ENCODE measurements at places on chromosomes 2 and 18. TPM values are rescaled to one million over a fixed set of nuclear protein-coding genes. Genes with fewer than 3 reads are reported as not detected.

DNA sequence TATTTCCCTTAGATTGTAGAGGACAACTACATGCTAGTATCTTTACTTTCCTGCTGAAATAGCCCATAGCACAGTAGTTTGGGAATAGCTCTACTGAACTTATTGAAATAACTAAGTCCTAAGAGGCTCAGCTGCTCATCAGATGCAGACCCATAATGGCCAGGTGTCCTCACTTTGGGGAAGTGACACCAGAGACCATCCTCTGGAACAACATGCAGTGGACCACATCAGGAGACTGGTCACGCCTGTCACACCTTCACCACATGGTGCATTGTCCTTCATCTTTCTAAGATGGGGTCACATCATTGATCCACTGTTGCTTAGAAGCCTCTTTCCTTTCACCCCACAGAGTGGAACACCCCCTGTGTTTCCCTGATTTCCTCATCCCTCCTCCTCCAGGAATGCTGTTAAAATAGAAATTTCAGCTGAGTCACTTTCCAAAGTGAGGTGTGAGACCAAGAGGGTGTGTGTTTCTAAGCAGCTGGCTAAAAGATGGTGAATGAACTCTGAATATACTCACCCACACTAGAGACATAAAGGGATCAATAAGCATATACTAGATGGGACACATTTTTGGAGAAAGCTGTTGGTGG lies 215.2 kb upstream of the LRRTM1 start:
- no peak for DNase-seq

DNA sequence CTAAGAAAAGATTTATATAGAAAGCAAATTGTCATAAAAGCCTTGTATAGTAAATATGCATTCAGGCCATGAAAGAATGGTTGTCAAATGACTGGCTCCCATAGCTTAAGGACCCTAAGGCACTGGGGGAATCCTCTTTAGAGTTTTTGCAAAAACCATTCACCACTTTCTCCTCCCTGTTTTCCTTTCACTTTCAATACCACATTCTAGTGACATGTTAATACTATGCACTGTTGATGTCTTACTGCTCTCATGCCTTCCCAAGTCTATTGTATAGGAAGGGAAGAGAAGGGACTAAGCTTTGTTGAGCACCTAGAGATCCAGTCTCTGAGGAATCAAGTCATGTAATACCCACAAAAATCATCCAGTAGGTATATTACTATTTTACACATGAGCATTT lies 383.0 kb upstream of the LRRTM1 start:
- no peak for DNase-seq

DNA sequence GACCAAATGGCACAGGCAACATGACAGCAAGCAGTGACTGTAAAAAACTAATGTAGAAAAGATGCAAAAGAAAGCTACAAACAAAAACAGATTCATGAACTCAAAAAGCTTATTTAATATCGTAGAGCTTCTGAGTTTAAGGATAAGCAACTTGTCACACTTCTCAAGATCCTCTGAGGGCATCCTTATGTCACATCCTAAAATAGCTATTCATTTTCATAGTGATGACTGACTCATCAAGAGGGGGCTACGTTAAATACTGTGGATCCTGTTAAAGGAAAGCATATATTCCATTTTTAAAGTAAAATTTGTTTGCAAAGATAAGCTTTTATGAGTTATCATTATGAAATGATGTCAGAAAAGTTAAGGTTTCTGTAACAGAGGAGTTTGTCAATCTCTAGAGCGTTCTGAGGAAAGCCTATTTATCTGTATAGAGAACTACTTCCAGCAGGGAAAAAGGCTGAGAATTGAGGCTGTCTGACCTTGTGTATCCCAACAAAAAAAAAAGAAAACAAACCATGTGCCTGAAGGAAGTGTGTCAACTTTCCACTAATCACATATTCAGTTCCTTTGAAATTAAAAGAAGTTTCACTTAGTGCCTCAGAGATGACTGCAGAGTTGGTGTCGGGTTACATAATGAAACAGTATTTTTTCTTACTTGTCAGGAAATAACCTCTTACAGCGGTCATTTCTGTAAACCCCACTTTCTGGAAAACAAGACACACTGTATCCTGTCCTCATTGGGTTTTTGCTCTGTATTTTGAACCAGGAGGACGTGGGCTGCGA lies 115.5 kb downstream of the ESCO1 start:
- DNase-seq = no peak

- DNase-seq = no peak
Observed at GRCh38 chr18:74870950-74871349, 273.3 kb downstream of the ZNF407 start.

DNA sequence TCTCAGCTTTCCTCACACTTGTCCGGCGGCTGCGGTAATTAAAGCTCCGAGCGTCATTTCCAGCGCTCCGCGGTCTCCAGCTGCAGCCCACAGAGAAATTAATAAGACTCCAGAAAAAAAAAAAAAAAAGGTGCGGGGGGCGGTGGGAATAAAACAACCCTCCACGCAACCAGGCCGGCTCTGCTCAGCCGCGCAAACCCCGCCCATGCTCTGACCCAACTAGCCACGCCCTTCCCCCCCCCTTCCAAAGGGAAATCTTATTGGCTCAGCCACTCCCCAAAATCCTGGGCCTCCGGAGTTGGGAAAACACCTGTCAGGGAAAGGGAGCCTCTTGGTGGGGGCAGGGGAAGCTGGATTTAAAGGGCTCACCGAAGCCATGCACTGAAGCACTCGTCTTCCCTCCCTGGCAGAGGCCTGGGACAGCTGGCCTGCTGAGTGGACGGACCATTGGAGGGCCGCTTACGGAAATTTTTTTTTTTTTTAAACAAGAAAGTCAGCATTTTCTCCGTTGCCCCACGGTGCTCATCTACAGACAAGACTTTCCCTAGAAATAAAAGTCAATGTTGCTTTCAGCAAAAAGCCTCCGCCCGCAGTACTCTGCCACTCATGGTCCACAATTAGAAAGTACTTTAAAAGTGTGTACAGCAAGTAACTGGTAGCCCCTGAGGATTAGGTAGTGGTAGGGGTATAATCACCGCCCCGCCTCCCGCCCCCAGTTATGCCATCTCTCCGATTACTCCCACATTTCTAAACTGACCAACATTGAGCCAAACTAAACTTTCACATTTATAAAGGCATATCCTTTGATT lies 674 bp upstream of the ERBB4 start:
- no peak for DNase-seq

GRCh38 chr2:17752246-17752645 lies 1.4 kb downstream of the SMC6 start:
- DNase-seq = no peak

DNA sequence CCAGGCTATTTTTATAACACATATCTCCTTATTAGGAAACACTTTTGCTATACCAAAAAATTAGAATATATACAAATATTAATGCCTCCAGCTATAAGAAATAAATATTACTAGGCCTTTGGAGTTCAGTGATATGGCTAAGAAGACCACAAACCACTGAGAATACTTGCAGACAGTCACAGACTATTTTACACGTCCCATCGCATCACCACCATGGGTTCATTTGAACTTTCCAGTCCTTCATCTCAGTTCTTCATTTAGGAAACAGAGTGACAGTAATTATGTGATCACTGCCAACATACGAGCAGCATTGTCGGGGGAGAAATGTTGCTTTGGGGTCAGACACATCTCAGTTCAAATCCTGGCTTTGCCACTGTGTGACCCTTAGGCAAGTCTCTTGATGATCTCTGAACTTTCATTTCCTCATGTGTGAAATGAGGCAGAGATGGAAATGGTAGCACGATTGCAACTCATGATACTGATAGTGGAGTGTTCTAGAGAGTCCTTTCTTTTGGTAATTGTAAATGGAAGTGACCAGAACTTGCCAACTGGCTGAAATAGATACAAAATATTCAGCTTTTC lies 138.9 kb upstream of the NRP2 start:
- no peak for DNase-seq

- DNase-seq = no peak
Observed at GRCh38 chr18:31581498-31582197, 10.0 kb upstream of the TTR start.

GRCh38 chr18:34540897-34541296 lies 169.2 kb upstream of the DTNA start:
- no peak for DNase-seq

DNA sequence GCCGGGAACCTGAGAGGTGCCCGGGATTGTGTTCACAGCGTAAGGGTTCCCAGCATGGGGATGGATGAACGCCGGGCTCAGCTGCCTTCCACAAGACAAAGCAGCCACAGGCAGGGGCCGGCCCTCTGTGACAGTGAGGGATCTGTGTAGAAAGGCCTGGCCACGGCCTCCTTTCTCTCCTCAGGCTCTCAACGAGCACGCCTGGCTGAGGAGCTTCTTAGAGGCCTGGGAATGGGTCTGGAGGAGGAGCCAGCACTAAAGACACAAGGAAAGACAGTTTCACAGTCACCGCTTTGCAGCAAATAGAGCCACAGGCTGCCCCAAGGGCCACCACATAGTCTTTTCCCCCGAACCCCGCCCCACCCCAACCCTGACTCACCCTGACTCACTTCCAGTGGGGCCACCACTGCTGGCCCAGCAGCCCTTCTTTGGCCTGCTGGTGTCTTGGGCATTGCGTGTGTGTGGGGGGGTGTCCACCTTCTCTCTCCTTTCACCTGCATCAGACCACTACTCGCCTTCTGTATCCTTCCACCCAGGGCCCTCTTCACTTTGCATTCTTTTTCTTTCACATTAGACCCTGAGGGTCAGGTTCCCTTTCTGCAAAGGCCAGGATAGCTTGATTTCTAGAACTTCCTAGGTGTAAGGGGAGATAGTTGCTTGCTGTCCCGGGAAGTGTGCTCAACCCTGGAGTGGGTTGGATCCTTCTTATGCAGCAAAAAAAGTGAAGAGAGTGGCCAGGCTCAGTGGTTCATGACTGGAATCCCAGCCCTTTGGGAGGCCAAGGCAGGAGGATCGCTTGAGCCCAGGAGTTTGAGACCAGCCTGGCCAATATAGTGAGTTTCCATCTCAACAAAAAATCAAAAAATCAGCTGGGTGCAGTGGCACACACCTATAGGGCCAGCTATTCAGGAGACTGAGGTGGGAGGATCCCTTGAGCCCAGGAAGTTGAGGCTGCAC lies 19.3 kb upstream of the HPCAL1 start:
- DNase-seq = no peak

GRCh38 chr2:128876986-128877983 lies 558.6 kb upstream of the HS6ST1 start:
- no peak for DNase-seq

DNA sequence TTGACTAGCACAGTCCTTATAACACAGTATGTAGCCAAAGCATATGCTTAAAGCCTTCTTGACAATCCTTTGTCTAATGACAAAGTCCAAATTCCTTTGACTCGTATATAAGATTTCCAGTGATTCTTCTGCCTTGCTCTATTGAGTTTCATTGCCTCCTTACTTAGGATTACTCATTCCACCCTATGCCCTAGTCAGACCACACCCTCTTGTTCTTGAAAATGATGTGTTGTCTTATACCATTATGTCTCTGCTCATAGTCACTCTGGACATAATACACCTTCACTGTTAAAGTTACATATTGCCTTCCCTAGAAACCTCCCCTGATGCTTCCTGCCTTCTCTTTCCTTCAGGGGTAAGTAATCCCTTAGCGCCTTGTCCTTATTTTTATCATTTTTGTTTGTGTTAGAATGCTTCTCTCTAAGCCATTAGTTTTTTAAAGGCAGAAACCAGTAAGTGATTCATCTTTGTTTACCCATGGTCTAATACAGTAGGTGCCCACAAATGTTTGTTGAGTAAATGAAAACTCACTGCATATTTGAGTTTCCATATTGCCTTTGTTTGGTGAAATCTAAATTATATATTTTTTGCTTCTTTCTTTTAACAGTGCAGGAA lies 19.3 kb downstream of the GPD2 start:
- peak; percentile 77 for DNase-seq

GRCh38 chr18:49886891-49887764 lies 73.8 kb upstream of the ACAA2 start:
- no peak for DNase-seq

GRCh38 chr2:85231952-85232351 lies 95.8 kb downstream of the TGOLN2 start:
- DNase-seq = no peak

DNA sequence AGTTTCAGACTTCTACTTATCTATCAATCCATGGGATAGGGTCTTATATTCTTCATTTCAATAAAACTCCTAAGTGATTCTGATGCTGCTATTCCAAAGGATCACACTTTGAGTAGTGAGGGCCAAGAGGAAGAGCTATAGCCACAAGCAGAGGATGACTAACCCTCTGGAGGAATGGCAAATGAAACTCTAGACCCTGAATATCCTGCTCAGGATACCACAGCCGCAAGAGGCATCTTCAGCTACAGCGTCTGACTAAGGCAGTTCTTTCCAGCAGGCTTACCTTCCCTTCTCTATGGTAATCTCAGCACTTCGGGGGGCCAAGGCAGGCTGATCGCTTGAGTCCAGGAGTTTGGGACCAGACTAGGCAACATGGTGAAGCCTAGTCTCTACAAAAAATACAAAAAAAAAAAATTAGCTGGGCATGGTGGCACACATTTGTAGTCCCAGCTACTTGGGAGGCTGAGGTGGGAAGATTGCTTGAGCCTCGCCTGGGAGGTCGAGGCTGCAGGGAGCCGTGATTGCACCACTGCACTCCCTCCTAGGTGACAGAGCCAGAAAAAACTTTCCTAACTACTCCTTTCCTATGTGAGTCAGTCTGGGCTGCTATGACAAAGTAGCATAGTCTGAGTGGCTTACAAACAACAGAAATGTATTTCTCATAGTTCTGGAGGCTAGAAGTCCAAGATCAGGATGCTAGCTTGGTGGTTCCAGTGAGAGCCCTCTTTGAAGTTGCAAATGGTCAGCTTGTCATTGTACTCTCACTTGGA lies 371.9 kb downstream of the IRS1 start:
- no peak for DNase-seq

- no peak for DNase-seq
Observed at GRCh38 chr18:69951182-69951581, 3.5 kb upstream of the CD226 start.

DNA sequence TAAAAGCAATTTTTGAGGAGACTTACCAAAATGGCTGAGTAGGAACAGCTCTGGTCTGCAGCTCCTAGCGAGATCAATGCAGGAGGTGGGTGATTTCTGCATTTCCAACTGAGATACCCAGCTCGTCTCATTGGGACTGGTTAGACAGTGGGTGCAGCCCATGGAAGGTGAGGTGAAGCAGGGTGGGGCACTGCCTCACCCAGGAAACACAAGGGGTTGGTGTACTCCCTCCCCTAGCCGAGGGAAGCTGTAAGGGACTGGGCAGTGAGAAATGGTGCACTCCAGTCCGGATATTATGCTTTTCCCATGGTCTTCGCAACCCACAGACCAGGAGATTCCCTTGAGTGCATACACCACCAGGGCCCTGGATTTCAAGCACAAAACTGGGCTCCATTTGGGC lies 419.0 kb downstream of the NUP35 start:
- DNase-seq = peak; percentile 35

- DNase-seq = peak; percentile 49
Observed at GRCh38 chr2:183996825-183997793, 601.2 kb upstream of the ZNF804A start.

- DNase-seq = peak; percentile 41
Observed at GRCh38 chr2:185372188-185372587, 366.4 kb upstream of the FSIP2 start.

HRH4 gene
- polyA plus RNA-seq = 0.03 TPM

TTR gene
- 2.4 TPM for polyA plus RNA-seq

MOGAT1 gene
- polyA plus RNA-seq = not detected

MARS2 gene
- polyA plus RNA-seq = 7.1 TPM

MBD1 gene
- polyA plus RNA-seq = 35.7 TPM

SLC35F6 gene
- 21.3 TPM for polyA plus RNA-seq

CDH2 gene
- polyA plus RNA-seq = not detected

IGFBP5 gene
- 1.3 TPM for polyA plus RNA-seq

COL6A3 gene
- 92.4 TPM for polyA plus RNA-seq

NT5C1B gene
- polyA plus RNA-seq = 0.78 TPM

Data from small intestine (tissue), 16 donors.